Stimulated activated naive CD8-positive, alpha-beta T cell treated with anti-CD3 and anti-CD28 coated beads, Interleukin-15, Interleukin-2, amounts not matched to agents 100 U/mL and 50 U/mL, for 24 hours (primary cell): ENCODE measurements at places on chromosomes 2 and 18.

GRCh38 chr2:43158259-43158880, 68.0 kb downstream of the ZFP36L2 start:
- DNase-seq, result peak; percentile 72

DNA sequence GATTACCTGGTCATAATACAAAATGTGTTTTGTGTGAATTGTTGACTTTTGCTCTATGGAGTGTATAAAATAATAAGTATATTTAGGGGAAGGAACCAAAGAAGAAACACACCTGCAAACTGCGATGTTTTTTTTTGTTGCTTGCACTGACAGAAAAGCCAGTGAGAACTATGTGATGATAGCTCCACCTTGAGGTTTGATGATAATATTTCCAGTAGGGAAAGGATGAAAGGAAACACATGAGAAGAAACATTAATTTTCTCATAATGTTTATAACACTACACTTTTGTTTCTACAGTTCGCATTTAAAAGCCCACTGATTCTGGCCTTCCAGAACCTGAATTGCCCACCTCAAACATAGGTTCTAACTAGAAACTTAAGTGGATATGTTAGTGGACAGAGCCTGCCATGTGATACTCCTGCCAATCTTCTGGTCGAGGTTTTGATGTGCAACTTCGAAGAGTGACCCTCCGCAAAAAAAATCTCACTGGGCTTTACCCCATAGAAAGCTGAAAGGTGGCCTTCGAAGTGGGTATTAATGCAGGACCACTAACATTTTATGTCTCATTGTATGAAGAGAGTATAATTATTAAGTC, 476.4 kb upstream of the SPHKAP start:
- no peak for DNase-seq

DNA sequence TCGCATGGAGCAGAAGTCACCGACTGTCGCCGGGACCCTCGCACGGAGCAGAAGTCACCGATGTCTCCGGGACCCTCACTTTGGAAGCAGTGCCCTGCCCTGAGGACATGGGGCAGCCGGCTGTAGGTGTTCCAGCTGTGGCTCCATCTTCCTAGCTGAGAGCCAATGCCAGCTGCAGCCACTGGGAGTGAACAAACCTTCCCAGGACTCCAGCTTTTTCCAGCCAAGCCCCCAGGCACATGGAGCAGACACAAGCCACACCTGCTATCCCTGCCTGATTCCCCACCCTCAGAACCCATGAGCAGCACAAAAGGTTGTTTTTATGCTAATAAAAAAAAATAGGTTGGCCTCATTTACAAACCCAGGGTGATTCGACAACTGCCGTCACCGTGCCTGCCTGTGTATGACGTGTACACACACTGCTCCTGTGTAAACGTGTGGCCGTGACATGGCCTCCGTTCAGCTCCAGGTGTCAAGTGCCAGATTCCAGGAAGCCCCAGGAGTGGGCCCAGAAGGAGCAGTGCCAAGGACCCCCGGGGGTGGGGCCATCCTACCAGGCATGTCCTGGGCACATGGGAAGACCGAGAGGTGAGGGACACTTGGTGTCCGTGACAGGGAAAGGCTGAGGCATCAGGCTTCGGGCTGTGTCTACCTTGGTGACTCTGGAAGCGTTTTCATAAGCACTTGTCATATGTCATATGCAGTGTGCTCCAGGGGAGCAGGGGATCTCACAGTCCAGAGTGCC, 91.5 kb downstream of the EIPR1 start:
- DNase-seq, result no peak

- DNase-seq, result no peak
Measured at GRCh38 chr18:77658751-77659448, 409.3 kb downstream of the GALR1 start.

DNA sequence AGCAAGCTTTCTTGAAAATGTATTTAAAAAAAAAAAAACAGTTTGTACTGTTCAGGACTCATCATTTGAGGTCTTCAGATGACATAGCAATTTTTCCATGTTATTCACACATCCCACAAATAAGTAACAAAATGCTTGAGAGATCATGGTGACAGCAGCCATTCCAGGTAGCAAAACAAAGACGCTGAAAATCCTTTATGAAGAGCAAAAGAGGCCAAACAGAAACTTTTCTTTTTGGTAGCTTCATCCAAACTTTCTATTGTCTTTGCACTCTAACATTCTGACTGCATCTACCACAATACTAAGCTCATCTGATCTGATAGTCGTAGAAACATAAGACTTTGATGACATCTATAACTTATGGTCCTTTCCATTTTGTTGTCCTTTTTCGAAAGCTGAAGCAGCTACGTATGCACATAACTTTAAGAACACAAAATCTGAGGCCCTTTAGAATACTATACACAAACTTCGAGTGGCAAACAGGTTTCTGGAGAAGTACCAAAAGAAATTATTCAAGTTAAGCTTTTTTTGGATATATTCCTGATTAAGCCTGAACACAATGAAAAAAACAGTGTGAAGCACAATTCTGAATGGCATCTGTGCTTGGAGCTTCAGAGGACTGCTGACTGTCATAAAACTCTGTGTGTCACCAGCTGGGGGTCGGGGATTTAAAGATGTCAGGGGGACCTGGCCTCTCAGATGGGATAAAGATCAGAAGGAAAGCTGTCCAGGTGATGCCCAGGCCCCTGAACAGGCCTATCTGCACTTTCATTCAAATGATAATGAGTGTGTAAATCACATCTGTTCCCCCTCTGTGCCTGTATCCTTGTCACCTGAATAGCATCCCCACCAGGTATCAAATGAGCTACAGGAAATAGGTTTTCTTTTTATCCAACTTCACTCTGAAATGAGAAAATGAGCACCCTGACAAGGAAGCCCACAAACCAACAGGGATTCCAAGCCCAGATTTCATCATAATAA, 75.8 kb downstream of the ZEB2 start:
- DNase-seq, result no peak

GRCh38 chr2:226423498-226423960, 376.1 kb downstream of the IRS1 start:
- peak; percentile 27 for DNase-seq

DNA sequence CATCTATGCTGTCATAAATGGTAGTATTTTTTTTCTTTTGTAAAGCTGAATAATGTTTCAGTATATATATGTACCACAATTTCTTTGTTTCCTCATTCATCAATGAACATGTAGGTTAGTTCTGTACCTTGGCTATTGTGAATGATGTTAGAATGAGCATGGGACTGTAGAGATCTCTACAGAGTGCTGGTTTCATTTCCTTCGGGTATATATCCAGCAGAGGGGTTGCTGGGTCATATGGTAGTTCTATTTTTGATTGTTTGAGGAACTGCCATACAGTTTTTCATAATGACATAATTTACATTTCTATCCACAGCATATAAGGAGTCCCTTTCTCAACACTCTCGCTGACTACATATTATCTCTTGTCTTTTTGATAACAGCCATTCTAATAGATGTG, 243.5 kb downstream of the CDH7 start:
- no peak for DNase-seq

GRCh38 chr2:43648994-43649701, 12.1 kb downstream of the PLEKHH2 start:
- DNase-seq, result no peak

- no peak for DNase-seq
Measured at GRCh38 chr18:74251297-74252038, 40.3 kb downstream of the CYB5A start.

DNA sequence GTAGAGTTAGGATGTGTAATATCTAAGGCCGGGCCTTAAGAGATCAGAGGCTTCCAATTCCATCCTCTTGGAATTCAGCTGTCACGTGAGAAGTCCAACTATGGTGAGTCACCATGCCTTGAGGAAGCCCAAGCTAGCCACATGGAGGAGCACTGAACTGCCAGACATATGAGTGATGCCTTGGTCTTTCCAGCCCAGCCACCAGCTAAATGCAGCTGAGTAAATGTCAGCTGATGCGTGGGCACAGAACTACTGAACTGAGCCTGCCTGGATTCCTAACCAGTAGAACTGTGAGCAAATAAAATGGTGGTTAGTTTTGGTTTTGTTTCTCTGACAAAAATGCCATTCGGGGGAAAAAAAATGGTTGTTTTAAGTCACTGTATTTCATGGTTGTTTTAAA, 153.7 kb upstream of the SERTAD2 start:
- peak; percentile 59 for DNase-seq

- DNase-seq, result no peak
Measured at GRCh38 chr2:210899131-210899530, 342.7 kb downstream of the CPS1 start.

- DNase-seq, result no peak
Measured at GRCh38 chr18:22408059-22408458, 9.7 kb downstream of the CTAGE1 start.

DNA sequence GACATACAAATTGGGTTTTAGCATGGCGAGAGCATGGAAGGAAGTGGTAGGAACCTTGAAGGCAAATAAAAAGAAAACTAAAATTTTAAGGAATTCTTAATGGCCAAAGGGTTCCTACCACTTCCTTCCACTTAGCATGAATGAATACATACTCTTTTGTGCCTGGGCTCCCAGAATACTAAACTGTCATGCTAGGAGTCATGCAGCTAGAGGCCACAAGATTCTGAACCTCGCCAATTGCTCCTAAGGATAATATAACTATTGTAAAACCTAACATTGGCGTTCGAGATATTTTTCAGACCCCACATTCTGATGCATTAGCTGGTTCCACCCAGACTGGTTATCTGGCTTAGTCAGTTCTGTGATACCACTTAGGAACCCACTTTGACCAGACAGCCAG, 38.6 kb upstream of the ARHGAP25 start:
- DNase-seq, result no peak

DNA sequence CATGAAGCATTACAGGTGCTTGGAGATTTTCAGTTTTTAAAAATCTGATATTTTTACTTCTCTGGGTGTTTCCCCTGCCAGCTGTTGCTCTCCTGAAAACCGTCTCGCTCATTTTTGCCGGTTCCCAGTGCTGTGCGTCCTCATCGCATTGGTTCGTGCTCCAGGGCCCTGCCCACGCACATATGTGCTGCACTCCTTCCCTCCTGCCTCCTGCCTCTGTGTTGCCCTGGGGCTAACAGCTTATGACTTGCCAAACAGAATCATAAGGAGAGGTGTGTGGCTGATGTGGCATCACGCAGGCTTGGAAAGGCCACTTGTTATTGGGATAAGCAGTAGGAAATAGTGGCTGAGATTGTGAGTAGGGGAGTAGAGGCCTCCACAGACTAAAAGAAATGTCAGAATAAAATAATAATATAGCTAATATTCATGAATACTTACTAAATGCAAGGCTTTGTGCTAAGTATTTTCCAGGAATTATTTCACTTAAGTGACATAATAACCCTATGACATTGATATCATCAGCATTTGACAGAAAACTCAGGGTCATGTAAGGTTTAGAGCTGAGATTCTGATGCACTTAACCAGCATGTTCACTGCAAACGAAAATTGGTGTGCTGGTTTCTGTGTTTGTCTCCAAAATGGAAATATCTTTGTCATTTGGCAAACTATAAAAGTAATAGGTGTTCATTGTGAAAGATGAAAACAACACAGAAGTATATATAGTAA, 53.5 kb downstream of the SLC4A1AP start:
- DNase-seq, result peak; percentile 23

DNA sequence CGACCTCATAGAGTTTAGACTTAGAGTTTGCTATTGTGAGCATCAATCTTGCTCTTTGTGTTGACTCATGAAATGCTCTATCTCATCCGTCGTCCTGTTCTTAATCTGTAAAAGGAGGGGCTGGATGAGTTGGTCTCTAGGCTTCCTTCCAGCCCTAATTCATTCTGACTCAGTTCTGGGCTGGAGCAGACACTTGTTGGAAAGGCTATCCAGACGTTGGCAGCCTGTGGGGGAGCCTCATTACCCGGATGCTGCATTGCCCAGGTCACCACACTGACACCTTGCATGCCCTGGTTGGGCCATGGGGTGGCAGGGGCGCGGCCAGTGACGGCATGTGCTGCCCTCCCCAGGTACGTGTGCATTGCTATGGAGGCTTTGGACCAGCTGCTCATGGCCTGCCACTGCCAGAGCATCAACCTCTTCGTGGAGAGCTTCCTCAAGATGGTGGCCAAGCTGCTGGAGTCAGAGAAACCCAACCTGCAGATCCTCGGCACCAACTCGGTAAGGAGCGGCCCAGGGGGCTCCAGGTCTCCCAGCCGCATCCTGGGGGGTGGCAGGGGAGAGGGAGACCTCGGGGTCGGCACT, 61.5 kb downstream of the EFR3B start:
- no peak for DNase-seq

DNA sequence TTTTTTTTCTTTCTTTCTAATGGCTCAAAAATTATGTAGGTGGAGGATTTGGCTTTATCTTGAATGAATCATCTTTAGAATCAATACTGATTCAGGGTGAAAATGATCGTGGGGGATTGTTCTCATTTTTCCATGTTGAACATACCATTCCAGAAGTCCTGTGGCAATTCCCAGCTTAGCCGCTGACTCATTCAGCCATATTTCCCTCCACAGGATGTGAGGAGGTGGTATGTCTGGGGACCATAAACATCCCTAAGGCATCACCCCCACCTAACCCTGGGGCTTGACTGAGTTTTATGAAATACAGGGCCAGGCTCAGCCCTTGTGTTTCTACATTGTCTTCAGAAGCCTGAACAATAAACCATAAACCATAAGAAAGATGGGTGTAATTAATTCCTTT, 92.7 kb upstream of the FN1 start:
- no peak for DNase-seq

DNA sequence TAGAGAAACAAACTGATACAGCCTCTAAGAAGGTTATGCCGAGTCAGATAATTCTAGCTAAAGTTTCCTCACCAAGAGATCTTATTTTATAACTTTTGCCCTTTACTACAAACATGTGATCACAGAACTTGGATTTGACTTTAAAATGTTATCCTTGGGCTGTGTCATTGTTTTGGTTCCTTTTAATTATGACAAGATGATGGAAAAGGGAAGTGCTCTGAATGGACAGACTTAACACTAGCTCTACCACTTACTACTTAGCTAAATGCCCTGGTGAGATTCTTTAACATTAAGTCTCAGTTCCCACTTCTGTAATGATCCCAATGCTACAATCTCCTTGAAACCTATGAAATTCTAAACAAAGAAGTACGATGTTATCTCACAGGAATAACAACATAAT, 69.9 kb downstream of the RTTN start:
- no peak for DNase-seq

- no peak for DNase-seq
Measured at GRCh38 chr2:11949732-11950523, 203.5 kb downstream of the LPIN1 start.

DNA sequence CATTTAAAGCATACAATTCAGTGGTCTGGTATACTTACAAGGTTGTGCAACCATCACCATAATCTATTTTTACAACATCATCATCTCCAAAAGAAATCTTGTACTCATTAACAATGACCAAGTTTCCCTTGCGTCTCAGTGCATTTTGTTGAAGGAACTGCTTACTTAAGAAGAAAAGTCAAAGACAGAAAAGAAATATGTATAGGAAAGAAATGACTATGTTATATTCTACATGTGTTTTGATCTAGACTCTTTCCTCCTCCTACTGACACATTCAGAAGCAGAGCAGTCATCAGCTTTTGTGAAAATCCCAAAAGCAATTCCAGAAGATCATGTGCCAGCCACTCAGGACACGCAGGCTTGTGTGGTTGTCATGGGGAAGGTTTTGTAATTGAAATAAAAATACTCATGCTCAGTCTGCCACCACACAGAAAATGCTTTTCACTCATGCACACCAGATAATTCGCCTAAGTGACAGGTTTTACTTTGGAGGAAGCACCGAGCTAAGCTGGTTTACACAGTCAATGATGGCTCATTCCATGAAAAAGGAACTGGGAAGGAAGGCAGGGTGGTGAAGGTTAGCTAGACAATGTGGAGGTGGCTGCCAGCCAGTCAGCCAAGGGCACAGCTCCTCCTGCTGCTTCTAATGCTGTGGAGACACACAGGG, 158.5 kb upstream of the REV1 start:
- no peak for DNase-seq

GRCh38 chr2:191790737-191791136, 56.2 kb downstream of the CAVIN2 start:
- no peak for DNase-seq
